Thymus (tissue), 14 donors: ENCODE measurements at places on chromosomes 12 and 14. TPM values are rescaled to one million over a fixed set of nuclear protein-coding genes. Genes with fewer than 3 reads are reported as not detected.

GRCh38 chr14:23640524-23641141 is 4.5 kb downstream of the DHRS2 start:
- no peak for DNase-seq

DNA sequence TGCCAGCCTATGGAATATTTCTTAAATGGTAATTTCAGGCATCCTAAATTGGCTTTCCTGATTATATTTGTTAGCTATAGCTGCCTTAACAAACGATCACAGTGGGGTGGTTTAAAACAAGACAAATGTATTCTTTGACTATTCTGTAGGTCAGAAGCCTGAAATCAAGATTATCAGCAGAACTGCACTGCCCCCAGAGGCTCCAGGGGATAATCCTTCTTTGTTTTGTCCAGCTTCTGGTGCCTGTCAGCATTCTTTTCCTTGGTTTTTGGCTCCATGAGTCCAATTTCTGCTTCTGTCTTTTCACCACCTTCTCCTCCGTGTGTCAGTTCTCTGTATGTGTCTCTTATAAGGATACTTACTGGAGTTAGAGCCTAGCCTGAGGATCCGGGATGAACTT is 1282.2 kb upstream of the USP15 start:
- no peak for DNase-seq

ALG10 gene
- 1.9 TPM for polyA plus RNA-seq

GRCh38 chr12:57430112-57430930 is 522 bp downstream of the R3HDM2 start:
- peak; percentile 60 for DNase-seq

- no peak for DNase-seq
These were observed 22.3 kb upstream of the HECTD1 start for GRCh38 chr14:31229638-31230572.

- DNase-seq: no peak
These were observed 3.1 kb downstream of the VDR start for GRCh38 chr12:47901718-47902093.

- no peak for DNase-seq
These were observed 48.2 kb upstream of the PLXNC1 start for GRCh38 chr12:94100211-94100627.

GRCh38 chr14:102965282-102965681 is 42.8 kb downstream of the AMN start:
- no peak for DNase-seq

DNA sequence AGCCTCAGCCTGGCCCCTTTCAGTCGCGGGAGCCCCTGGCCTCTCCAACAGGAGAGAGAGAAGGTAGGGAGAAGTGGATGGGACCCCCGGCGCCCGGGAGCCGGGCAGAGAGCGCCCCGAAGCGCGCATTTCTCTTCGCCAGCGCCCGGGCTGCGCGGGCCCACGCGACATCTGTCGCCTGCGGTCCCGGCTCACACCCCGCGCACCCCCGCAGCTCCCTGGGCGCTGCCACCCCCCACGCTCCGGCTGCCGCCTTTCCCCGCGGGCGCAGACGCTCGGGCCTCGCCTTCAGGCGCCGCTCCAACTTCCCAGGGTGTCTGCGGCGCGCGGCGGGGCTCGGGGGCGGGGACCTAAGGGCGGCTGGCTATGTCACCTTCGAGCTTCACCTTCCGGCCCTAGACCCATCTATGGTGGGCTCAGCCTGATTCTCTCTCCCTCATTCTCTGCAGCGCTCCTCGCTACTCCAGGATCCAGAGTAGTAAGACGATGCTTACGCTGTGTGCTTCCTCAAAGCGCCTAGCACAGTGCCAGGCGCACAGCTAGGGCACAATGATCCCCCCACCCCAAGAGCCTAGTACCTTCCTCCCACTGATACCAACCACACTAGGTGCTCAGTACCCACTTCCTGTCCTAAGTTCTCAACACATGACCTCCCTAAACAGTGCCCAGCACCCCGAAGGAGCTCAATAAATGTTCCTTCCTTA is 1.6 kb downstream of the HRK start:
- no peak for DNase-seq

DNA sequence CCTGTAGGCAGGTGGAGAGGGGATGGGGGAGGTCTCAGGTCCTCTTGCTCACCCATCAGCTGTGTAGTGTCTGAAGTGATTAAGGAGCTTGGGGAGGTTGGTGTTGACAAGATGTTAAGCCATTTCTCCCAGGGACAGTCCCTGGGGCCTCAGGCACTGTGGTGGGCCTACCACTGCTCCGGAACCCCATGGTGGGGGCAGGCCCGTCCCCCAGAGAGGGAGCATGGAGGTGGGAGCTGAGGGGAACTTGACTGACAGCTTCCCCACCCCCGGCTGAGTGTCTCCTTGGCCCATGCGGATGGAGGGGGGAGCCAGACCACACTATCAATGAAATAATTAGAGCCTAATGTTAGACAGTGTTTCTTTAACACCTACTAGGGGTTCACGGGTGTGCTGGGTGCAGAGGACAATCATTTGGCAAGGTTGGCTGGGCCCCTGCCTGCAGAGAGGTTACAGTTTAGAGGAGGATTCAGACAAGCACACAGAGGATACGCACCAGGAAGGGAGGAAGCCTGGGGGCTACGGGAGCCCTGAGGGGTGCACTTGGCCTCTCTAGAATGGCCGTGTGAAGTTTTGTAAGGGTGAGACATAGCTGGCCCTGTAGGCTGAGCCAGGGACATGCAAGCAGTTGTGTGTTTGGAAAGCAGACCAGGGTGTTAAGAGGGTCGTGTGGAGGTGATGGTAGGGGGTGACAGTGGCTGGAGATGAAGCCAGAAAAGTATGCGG is 19.3 kb upstream of the KRT80 start:
- DNase-seq: no peak

- DNase-seq: no peak
These were observed 17.7 kb upstream of the C1S start for GRCh38 chr12:7042842-7043241.

DNA sequence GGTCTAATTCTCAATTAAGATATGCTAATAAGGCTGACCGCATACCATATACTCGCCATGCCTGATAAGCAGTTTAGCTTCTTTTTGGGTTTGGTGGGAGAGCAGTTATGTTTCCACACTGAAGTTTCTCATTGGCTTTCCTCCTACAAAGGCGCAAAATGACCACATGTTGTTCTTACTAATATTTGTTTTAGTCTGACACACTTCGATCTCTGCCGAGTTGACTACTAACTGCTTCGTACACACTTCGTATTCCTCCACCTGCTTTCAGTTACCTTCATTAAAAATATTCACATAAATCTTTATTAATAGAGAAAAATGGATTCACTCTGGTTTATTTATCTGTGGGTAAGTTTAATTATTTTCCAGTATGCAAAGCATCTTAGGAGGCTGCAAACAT is 41.7 kb downstream of the EMP1 start:
- DNase-seq: no peak

DNA sequence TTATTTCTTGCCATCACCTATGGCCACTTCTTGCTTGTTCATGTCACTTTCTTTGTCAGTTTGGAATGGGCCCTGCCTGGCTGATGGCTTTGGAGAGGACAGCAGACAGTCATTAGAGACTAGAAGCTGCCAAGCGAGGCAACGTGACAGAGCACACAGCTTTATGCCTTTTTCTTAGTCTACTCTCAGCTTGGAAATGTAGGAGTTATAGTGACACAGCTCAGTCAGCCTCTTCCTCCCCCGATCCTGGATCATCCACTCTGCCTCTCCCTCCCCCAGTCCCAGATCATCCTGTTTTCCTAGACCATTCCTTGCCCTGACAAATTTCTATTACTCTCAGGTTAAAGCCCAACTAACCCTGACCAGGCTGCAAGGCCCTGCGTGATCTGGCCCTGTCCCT is 26.6 kb downstream of the ETV6 start:
- DNase-seq: no peak

CFAP251 gene
- 2.0 TPM for polyA plus RNA-seq

TRHDE gene
- 0.18 TPM for polyA plus RNA-seq

DNA sequence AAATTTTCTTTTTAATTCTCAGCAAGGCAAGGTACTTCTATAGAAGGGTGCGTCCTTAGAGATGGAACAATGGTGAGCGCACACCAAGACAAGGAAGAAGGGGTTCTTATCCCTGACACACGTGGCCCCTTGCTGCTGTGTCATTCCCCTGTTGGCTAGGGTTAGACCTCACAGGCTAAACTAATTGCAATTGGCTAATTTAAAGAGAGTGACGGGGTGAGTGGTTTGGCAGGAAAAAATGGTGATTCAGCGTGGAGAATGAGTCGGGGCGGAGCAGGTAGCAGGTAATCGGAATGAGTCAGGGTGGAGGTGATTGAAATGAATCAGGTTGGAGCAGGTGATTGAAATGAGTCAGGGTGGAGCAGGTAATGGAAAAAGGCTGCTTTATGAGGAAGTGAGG is 36.3 kb upstream of the HECTD1 start:
- no peak for DNase-seq

GRCh38 chr12:56150563-56150962 is 1.8 kb upstream of the MYL6B start:
- no peak for DNase-seq

SPTLC2 gene
- 7.1 TPM for polyA plus RNA-seq

DNA sequence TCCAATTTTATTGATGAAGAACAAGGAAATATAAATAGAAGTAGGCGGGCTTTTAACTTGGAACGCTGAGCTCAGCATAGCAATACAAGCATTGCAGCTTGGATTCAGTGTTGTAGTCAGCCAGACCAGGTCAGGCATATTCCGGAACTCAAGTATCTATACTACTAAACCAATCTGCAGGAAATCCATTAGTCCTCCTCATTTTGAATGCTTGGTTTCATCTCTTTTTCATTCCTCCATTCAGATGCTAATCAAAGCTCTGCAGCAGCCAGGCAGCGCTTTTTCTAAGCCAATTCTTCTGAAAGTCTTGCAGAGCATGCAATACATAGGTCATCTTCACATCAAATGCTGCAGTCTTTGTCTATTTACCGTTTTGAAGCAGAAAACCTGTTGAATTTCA is 49.0 kb downstream of the KIF21A start:
- DNase-seq: no peak

DNA sequence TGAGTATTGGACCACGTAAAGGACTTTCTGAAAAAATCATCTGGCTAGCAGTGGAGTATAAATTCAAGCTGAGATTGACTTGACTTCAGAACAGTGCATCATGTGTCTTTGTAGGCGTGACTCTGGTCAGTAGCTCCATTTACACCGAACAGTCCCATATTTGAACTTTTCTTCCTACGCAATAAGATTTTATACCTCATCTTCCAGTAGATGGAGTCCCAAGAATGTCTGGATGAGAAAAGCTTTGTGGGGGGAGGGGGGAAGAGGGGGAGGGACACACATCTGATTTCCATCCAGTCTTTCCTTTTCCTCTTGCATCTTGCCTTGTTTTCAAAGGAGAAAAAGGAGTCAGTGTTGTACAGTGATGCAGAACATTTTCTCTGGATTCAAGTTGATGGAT is 241.0 kb downstream of the EMP1 start:
- no peak for DNase-seq

DNA sequence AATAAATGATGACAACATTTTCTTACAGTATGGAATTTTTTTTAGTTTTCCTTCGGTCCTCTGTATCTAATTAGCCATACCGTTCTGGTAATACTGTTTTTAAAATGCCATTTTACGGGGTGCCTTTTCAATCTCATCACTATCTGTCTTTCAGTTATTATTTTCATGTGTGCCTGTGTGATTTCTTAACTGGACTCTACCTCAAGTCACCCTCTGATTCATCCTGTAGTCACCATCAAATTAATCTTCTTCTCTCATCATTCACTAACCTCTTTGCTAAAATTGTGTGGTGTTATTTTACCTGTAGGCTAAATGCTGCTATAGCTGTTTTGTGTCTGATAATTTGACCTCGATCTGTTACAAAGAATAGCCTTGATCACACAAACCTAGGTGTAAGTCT is 16.0 kb upstream of the CCT2 start:
- DNase-seq: no peak

DNA sequence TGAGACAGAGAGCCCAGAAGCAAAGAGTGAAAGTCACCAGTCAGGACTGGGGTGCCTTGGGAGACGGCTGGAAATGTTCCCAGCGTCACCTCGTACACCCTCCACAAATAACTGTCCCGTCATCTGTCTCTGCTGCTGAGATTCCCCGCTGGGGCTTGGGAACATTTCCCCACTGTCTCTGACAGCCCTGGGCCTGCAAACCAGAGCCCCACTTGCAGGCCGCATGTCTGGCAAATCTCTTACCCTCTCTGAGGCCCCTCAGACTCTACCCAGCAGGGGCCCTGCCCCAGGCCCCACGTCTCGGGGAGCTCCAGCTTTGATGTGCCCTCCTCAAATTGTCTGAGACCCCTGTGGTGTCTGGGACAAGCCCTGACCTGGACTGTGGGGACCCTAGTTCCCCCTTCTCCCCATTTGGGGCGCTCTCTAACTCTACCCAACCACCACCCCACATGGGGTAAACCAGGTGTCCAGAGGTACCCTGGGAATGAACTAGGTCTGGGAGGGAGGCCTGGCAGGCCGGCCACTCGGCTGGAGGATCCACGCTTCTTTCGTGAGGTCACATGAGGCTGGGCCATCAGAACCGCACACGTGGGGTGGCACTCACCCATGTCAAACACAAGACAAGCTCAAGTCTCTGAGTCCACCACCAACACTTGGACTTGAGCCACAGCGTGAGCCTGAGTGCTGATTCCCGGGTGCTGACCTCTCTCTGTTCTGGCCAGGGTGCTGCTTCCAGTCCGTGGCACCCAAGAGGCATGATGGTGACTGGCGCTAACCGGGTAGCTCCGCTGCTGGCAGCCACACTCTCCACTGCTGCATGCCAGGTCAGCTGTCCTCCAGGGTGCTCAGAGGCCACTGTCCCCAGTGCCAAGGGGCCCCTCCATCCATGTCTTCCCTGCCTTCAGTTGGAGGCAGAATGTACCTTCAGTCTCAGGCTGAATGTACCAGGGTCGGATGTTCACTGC is 59.8 kb downstream of the DIO3 start:
- DNase-seq: no peak

POTEG gene
- polyA plus RNA-seq: 0.02 TPM

CSRNP2 gene
- 16.7 TPM for polyA plus RNA-seq

PRIMA1 gene
- polyA plus RNA-seq: 0.84 TPM

- DNase-seq: no peak
These were observed 39.3 kb downstream of the PITPNM2 start for GRCh38 chr12:123111498-123112165.

- no peak for DNase-seq
These were observed 7.9 kb upstream of the PRMT8 start for GRCh38 chr12:3483089-3483488.

PMCH gene
- 5.4 TPM for polyA plus RNA-seq

CLEC7A gene
- 25.5 TPM for polyA plus RNA-seq
